NCI-H82 (cell line): ENCODE measurements at places on chromosomes 6 and 20.

DNA sequence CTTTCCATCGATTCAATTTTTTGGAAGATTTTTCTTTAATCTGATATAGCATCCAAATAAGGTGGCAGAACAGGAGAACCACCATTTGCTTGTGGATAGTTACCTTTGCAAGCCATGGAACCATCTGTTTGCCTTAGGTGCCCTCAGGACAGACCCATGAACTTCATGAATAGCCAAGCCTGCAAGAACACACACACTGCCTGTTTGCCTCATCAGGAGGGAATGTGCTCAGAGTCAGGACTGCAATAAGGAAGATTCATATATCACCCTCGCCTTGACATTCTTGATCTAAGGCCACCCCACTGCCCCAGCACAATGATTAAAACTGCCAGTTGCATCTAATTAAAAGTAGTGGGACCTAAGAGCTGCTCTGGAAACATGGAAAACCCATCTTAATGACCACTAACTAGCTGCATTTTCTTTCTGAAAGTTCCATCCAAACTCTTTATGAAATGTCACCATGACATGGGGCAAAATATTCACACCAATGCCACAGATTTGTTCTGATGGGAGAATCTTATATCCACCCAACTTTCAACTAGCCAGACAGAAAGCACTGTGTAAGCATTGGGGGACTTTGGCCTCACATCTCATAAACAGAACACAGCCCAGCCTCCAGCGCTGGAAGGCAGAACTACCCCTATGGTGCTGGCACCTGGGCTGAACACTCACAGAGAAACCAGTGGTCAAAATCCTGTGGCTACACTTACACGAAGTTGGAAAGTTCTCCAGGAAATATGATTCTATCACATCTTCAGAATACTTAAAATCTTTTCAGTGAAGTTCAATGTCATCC is 48.3 kb downstream of the TBXT start:
- DNase-seq = no peak

DNA sequence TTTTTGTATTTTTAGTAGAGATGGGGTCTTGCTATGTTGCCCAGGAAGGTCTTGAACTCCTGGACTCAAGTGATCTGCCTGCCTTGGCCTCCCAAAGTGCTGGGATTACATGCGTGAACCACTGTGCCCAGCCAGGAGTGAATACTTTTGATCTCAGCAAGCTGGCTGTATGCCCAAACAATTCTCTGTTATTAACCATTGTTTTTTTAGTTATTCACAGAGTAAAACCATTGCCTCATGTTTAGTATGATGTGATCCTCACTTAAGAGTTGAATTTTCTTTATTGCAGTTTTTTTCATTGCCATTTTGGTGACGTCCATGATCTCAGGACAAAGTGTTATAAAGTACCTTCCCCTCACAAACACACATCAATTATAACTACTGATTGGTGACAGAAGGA is 14.8 kb downstream of the C6orf141 start:
- DNase-seq = no peak

GRCh38 chr20:56395166-56395565 is 2.7 kb downstream of the CSTF1 start:
- no peak for DNase-seq

DNA sequence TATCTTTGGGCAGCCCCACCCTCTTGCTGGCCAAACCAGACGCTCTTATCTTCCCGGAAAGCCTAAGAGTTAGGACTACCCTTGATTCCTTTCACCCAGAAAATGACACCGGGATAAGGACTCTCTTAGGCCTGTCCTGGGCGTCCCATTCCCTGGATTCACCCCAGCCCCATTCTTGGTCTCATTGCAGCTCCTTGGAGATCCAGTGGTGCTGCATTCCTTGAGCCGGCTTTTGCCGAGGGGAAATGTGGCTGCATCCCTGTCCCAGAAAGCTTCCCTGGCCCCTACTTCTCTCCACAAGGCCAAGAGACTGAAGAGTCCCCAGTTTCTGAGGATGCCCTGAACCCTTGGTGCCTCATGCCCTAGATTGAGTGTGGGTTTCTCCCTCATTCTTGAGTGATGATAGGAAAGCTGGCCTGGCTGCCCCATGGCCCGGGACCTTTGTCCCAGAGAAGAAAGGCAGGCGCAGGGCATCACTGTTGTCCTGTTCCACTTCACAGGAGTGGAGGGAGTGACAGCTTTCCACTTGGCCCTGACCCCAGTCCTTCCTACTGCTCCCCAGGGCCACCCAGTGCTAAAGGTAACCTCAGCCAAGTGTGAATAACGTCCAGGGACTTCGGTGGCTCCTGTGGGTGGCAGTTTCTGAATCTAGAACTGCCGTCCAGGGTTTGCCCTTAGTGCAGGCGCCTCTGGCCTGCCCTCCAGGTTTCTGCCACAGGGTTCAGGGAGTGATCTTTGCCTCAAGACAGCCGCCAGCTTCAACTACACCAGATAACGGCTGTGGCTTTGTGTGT is 42.7 kb upstream of the MYL9 start:
- DNase-seq = no peak

- peak; percentile 71 for DNase-seq
Measured at GRCh38 chr6:87396595-87397392, 11.0 kb upstream of the CFAP206 start.

GRCh38 chr20:63442100-63442493 is 30.4 kb downstream of the KCNQ2 start:
- DNase-seq = peak; percentile 76

DNA sequence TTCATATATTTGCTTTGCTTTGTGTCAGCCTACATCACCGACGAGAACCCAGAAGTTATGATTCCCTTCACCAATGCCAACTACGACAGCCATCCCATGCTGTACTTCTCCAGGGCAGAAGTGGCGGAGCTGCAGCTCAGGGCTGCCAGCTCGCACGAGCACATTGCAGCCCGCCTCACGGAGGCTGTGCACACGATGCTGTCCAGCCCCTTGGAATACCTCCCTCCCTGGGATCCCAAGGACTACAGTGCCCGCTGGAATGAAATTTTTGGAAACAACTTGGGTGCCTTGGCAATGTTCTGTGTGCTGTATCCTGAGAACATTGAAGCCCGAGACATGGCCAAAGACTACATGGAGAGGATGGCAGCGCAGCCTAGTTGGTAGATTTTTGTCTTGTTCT is 28.5 kb downstream of the DSE start:
- no peak for DNase-seq
